ENCODE measurements at places on chromosomes 11 and 22. TPM values are rescaled to one million over a fixed set of nuclear protein-coding genes. Genes with fewer than 3 reads are reported as not detected.

Gene BEST1
- total RNA-seq = not detected

Gene TMPRSS4
- not detected for total RNA-seq

Gene DEFB131B
- not detected for total RNA-seq

Gene PARVG
- total RNA-seq = 9.5 TPM

Gene ZNF280B
- 3.1 TPM for total RNA-seq

Gene ARHGAP42
- total RNA-seq = 6.9 TPM

Gene KRTAP5-7
- total RNA-seq = not detected

Gene CDHR5
- total RNA-seq = not detected

Gene C22orf23
- 3.4 TPM for total RNA-seq

Gene YPEL1
- total RNA-seq = 1.9 TPM

Gene CALCA
- not detected for total RNA-seq

Gene CCDC89
- total RNA-seq = 1.1 TPM

Gene WBP2NL
- not detected for total RNA-seq

Gene SHANK2
- 0.06 TPM for total RNA-seq

Gene AGBL2
- total RNA-seq = 0.42 TPM

Gene CACNA1I
- total RNA-seq = not detected

Gene KREMEN1
- 0.36 TPM for total RNA-seq

Gene VPREB3
- not detected for total RNA-seq

Gene CNTF
- 1.8 TPM for total RNA-seq

Gene KCTD17
- 20.6 TPM for total RNA-seq

Gene HEPHL1
- total RNA-seq = not detected

Gene HEPN1
- total RNA-seq = not detected

Gene C11orf42
- not detected for total RNA-seq

Gene XKR3
- total RNA-seq = not detected

Gene ALG9
- total RNA-seq = 28.1 TPM

Gene GUCY1A2
- total RNA-seq = 1.1 TPM

Gene MYEOV
- total RNA-seq = 13.6 TPM

Gene C11orf21
- total RNA-seq = 0.11 TPM

Gene BCO2
- total RNA-seq = 0.11 TPM

Gene KRTAP5-10
- total RNA-seq = not detected

Gene SF3A1
- total RNA-seq = 66.6 TPM

Gene AQP11
- total RNA-seq = 0.23 TPM

Gene OR52H1
- not detected for total RNA-seq

Gene VSIG2
- not detected for total RNA-seq

All from Daoy (cell line).